ENCODE measurements at places on chromosomes 1 and 21.

- DNase-seq = no peak
Measured at GRCh38 chr1:51203874-51204245, 32.2 kb upstream of the RNF11 start.

- DNase-seq = no peak
Measured at GRCh38 chr1:31348449-31348848, 24.4 kb downstream of the FABP3 start.

- DNase-seq = peak; percentile 87
Measured at GRCh38 chr1:32773018-32773763, 44.0 kb downstream of the YARS1 start.

DNA sequence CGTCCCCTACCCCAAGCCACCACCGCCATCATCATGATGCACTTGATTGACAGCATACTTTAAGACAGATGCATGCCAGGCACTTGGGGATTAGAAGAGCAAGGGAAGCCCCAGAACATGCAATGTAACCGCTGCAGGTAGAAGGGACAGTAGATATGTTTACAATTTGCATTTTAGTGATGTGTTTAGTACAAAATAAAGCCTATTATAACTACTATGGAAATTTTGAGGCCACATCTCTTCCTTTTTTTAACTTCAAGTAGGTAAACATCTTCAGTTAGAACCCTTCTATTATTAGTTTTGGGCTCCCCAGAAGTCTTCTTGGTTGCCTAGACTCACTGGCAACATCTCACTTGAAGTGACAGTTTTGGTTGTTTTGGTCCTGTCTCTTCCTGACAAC lies 25.3 kb downstream of the CR1L start:
- no peak for DNase-seq

GRCh38 chr1:223674119-223674890 lies 8.8 kb upstream of the CAPN8 start:
- DNase-seq = no peak

- no peak for DNase-seq
Measured at GRCh38 chr1:93093332-93094006, 14.4 kb downstream of the MTF2 start.

DNA sequence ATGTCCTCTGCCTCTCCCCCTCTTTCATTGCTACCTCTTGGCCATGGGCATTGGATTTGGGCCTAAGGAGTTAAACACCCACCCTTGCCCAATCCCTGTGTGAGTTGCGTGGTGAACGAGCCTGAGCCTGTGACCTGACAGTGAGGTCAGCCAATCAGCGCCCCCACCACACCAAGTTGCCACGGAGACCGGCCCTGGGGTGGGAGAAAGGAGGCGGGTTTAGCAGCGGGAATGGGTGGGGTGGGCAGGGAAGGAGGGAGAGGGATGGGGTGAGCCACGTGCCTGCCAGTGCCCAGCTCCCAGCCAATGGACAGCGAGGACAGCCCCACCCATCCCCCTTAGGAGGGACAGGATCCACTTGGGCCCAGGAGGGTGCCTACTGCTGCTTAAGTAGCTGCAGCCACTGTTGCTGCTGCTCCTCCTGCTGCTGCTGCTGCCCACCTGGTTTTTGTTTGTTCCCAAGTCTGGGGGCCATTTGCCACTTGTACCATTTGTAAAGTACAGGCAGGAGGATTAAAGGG lies 9.5 kb downstream of the ZBTB7B start:
- DNase-seq = peak; percentile 46

- DNase-seq = no peak
Measured at GRCh38 chr1:214549604-214550003, 1.8 kb downstream of the PTPN14 start.

GRCh38 chr21:23455676-23456075 lies 2151.6 kb downstream of the MRPL39 start:
- DNase-seq = no peak

DNA sequence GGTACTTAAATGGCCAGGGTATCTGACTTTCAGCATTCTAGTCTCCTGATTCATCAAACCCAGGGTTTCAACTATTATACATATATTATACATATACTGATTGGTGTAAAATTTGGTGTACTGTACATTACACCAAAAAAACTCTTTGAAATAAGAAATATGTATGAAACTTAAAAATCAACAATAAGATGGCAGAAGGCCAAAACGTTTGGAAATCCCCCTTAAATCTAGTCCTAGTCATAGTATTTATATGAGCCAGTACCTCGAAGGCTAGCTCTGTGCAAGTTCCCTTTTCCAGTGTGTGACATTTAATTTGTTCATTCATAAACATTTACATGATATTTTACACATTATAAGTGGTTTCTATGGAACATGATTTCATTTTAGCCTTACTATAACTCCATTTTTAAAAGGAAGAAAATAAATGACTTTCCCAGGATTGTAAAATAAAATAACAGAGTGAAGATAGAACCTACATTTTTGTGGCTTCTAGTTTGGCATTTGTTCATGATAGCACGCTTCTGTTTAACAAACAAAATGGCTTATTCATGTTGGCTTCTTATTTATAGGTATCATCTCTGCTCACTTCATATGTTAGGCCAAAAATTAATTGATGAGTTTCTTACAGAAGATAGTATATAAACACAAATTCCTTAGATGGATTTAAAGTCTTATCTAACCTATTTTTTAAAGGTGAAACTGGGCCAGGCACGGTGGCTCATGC lies 18.8 kb upstream of the ZNF281 start:
- DNase-seq = no peak

GRCh38 chr1:18199462-18199861 lies 91.9 kb downstream of the IGSF21 start:
- no peak for DNase-seq

- DNase-seq = no peak
Measured at GRCh38 chr1:118039170-118039569, 109.6 kb downstream of the WDR3 start.

Data from activated T-cell treated with anti-CD3 and anti-CD28 coated beads, Interleukin-2, amount 50 U/mL, for 48 hours (primary cell).